GM13977 (cell line): ENCODE measurements at places on chromosomes 13 and 19.

DNA sequence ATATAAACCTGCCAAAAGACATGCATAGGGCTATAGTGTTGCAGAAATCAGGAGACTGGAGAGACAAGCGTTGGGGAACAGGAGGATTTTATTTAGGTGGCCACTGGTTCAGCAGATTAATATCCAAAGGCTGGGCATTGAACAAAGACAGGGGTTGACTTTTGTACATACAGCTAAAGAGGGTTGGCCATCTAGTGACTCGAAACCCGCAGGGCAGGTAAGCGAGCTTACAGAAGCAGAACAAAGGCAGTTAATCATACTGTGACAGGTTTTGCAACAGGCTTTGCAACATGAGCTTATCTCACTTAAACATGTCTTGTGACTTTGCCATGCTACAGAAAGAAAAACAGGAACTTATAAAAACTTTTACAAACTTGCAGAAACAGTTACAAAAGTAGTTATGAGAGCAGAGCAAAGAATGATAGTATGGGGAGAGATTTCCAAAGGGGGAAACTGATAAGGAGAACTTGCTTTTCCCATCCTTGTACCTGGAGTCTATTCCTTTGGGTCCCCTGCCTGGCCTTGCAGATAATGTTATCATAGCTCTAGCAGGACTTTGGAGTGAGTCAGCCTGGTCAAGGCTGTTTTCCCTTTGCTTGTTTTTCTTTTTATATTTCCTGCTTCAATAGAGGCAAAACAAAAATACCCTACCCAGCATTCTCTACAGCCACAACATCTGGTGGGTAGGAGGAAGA, 234.2 kb downstream of the PCDH17 start:
- no peak for DNase-seq

DNA sequence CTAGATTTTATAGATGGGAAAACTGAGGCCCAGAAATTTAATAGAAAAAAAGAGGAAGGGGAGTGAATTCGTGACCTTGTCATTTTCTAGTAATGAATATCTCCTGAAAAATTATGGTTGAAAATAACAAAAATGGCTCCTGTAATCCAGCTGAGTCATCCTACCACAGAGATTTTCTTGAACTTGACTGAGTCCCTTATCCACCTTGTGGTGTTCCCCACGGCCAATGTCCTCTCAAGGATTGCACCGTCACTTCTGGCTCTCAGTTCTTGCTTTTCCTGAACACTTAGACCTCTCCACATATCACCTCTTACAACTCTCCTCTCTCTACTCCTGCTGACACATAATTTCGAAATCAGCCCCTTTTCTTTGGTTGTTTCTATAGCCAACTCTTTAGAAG, 1.2 kb upstream of the KATNAL1 start:
- peak; percentile 28 for DNase-seq

DNA sequence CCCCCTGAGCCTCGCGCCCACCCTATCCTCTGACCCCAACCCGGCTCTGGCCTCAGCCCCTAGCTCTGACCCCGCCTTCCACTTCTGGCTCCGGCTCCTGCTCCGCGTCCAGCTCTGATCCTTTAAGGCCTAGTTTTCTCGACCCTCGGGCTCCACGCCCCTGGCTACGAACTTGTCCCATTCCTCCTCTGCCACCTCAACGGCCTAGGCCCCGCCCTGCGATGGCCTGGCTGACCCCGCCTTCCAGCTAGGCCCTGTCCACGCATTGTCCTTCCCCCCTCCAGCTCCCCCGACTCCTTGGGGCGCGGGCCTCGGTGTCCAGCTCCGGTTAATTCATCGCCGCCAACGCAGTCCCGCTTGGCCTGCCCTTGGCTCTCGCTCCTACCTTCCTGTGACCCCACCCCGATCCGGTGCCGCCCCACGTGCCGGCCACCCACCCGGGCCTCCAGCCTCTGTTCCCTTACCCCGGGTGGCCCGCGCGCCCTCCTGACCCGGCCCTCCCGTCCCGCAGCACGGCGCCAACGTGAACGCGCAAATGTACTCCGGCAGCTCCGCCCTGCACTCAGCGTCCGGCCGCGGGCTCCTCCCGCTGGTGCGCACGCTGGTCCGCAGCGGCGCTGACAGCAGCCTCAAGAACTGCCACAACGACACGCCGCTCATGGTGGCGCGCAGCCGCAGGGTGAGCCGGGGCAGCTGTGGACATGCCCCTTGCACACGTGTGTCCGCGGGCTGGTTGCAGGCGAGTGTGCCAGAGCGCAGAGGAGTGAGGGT, 9.4 kb downstream of the BCL3 start:
- no peak for DNase-seq

- DNase-seq: no peak
Observed at GRCh38 chr19:17487284-17488121, 17.2 kb downstream of the SLC27A1 start.

DNA sequence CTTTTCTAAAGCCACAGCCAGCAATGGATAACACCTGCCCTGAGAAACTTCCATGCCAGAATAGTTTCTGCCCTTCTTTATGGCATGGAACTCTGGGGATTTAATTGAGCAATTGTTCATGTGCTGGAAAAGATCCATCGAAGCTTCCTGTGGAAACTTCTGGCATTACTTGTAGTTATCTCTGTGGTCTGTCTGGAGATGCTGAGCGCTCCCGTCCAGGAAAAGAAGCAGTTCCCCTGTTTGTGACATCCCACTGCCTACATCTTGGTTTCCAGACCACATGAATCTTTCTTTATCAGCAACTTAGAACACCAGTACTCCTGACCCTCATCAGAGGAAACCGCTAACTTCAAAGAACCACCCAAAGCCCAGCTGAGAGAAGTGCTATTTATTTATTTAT, 24.6 kb downstream of the FLT1 start:
- no peak for DNase-seq

DNA sequence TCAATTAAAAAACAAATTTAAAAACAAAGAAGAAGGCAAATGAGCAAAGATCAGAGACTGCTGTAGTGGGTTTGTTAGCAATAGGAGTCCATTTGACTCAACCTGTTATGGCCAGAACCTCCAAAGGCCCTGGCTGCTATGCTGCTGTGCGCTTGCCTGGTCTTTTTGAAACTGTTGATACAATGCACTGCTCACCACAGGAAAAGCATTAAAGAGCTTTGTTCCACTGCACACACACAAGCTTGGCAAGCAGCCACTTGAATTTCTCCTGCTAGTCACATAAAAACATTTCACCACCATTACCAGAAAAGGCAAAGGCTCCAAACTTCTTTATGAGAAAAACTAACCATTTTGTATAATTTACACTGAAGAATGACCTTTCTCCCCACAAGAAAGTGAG, 132.2 kb downstream of the FREM2 start:
- no peak for DNase-seq

DNA sequence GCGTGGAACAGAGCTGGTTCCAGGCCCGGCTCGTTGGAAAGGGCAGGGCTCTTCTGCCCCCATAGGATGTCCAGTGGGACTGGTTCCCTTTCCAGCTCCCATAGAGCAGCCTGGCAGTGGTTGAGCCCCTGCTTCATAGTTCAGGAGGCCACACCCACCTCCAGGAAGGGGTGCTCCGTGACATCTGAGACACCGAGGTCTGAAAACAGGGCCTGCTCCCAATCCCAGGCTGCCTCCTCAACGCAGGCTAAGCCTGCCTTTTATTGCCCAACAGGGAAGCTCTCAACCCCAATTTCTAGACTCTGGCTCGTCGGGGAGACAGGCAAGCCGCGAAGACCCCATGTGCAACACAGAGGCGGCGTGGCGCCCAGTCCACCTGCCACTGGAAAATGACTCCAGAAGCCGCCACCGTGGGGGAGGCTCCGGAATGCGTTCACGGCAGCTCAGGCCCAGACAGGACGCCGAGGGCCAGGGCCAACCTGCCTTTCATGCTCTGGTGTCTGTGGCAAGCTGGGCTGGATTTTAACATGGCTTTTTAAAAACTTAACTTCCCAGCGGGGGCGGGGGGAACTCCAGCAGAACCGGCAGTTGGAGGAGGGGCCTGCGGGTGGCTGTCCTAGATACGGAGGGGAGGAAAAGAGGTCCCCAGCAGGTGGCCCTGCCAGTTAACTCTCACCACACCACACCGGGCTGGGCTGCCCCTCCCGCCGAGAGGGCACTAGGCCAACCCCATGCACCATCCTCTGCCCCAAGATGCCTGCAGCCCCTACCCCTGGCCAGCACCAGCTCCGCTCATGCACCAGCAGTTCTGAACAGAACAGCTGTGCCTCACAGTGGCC, 17.9 kb upstream of the TINCR start:
- peak; percentile 86 for DNase-seq
